Stimulated activated CD4-positive, alpha-beta T cell treated with anti-CD3 and anti-CD28 coated beads, Interleukin-4, amount 100 ng/mL, for 1 hour (primary cell): ENCODE measurements at places on chromosomes 2 and 18.

DNA sequence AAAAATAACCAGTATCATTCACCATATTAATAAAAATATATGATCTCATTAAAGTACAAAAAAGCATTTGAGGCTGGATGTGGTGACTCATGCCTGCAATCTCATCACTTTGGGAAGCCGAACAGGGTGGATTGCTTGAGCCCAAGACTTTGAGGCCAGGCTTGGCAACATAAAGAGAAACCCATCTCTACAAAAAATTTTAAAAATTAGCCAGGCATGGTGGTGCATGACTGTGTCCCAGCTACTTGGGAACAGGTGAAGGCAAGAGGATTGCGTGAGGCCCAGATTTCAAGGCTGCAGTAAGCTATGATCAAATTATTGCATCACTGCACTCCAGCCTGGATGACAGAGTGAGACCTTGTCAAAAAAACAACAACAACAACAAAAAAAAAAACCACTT, 75.9 kb downstream of the RAD51AP2 start:
- no peak for DNase-seq

DNA sequence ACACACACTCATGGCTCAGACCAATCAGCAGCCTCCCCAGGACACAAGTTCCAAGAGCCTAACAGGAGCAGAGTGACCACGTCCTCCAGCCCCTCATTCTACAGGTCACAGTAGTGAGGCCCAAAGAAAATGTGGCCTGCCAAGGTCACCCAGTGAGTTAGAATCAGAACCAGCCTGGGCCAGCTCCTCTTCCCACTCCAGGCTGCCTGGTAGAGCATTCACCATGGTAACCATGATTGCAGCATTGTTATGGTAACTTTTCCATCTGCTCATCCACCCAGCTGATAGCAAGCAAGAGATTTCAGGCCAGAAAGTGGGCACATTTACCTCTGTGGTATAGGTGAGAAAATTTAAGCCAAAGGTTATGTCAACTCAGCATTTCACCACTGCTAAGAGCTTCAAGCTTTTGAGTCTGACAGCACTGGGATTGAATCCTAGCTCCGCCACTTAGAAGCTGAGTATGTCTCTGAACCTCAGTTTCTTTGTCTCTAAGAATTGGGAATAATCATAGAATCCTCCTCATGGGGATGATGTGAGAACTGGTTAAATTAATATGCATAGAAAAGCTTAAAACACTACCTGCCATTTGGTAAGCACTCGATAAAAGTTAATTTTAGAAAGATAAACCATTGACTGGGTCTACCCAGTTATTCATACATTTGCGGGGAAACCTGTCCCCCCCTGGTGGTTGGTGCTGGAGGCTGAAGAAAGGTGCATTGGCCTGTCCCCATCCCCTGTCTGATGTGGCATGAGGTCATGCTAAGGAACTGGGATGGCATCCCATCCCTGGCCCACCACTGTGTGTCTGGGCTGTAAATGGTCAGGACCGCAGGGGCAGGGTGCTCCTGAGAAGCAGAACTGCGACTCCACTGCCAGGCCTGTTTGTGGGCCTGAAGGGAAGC, 181.5 kb downstream of the KLHL29 start:
- DNase-seq, result peak; percentile 10

DNA sequence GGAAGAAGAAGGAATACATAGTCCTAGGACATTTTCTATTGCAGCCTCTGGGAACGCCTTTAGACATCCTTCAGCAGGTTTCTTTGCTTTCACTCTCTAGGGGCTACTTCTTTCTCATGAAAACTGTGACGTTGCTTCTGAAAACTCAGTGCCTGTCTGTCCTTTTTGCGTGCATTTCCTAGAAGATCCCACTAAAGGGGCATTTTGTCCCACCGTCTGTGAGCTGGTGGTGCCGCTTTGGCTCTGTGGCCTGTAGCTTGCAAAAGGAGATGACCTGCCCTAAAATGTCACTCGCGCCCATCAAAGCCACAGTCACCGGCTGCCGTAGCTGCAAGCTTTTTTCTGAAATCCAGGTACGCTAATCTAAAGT, 579 bp downstream of the STAT4 start:
- no peak for DNase-seq

DNA sequence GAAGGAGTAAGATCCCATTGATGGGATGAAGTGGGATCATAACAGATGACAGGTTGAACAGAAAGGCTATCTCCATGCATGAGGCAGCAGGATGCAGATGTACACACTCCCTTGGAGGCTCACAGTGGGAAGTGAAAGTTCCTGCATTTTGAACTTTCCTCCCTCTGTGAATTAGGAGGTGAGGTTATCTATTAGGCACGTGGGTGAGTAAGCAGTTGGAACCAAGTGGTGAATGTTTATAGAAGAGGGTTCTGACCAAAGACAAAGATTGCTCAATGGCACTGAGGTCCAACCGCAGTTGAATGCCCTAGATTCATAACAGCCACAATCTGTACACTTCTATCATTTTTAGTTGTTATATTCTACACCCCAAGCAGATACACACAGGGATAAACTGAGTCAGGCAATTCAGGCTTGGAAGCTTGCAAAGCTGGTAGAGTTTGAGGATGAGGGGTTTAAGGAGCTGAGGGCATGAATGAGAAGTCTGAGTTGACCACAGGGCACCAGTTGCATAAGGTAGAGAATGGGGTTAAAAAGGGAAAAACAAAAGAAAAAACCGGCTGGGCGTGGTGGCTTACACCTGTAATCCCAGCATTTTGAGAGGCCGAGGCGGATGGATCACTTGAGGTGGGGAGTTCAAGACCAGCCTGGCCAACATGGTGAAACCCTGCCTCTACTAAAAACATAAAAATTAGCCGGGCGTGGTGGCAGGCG, 7.1 kb upstream of the KCMF1 start:
- DNase-seq, result no peak

DNA sequence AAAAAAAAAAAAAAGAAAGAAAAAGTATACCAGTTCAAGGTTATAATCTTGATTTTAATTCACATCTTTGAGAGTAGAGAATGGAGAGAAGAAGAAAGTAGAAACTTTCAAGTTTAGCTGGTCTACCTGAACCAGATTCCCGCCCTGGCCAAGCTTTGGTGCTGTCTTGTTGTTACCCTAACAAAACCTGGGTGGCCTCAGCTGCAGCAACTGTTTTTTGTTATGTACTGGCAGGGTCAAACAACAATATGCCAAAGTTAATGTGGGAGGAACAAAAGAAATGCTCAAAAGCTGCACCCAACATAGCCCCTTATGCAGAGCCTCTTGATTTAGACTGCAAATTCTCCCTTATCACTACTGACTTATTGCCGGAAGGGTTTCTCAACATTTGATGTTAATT, 165.3 kb upstream of the TFPI start:
- DNase-seq, result no peak

DNA sequence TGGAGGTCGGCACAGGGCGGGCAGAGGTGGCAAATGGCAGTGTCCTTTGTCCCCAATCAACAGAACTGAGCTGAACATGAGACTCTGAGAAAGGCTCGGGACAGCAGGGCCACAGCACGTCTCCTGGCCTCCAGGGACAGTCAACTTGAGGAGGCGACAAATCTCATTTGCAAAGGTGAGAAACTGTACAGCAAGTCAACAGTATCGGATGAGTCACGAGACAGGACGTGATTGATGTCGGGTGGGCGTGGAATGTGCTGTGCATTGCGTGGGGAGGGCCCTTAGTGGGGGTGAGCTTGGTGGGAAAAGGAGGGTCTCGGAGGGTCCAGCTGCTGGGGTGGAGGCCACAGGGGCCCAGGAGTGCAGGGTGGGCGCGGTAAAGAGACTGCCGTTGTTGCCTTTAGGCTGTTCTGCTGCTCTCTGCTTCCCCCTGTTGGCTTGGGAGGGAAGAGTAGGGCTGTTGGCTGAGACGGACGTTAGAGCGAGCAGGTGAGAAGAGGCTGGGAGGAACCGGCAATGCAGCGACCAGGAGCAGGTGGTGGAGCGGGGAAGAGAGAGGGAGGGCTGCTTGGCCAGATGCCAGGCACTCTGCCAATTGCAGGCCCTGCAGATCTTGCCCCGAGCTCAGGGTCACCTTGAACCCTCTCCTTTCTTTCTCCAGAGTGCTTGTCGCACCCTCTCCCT, 164.3 kb downstream of the BCL2 start:
- peak; percentile 80 for DNase-seq

DNA sequence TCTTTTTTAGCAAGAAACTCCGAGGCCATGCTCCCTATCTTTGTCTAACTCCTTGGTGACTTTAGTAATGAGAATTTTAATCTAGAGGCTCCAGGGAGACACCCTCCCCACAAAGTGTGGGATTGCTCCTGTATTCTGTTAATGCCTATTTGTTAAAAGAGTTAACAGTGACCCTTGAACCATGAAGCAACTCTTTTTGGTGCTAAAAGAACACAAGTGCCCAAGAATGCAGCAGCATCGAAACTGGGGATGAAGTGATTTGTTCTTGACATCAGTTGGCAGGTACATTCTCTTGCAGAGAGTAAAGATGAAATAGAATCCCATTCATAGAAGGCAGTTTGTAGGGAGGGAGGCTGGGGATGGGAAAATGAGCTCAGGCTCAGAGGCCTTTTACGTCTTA, 50.0 kb downstream of the FMNL2 start:
- DNase-seq, result no peak

DNA sequence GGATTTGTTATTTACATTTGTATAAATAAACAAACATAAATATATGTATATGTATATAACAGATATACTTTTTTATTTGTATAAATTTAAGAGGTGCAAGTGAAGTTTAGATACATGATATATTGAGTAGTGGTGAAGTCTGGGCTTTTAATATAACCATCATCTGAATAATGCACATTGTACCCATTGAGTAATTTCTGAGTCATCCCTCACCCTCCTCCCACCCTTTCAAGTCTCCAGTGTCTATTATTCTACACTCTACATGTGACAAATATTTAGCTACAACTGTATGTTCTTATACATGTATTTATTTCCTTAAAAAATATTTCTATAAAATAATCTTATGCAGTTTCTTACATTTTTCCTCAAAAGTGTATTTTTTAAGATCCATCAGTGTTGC, 358.7 kb upstream of the TFPI start:
- DNase-seq, result no peak

DNA sequence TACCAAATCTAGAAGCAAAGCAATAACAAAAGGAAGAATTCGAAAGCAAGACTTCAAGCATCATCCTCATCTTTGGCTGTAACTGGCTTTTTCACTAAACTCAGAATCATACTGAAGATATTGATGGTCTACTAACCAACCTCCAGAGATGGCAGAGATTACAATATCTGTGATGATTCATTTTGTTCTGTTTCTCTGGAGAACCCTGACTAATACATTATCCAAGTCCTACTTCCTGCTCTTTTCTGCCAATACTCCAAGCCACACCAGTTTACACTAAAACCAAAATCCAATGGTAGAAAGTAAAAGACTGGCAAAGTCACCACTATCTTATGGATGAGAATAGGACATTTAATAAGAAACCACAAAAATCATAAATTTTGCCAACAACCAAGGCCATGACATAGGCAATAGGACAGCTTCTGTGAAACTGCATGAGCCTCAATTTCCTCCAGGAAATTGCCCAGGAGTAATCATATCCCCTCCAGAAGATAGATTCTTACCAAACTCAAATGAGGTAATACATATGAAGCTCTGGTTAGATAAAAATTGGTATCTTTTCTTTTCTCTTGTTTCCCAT, 159.8 kb downstream of the METTL4 start:
- no peak for DNase-seq

DNA sequence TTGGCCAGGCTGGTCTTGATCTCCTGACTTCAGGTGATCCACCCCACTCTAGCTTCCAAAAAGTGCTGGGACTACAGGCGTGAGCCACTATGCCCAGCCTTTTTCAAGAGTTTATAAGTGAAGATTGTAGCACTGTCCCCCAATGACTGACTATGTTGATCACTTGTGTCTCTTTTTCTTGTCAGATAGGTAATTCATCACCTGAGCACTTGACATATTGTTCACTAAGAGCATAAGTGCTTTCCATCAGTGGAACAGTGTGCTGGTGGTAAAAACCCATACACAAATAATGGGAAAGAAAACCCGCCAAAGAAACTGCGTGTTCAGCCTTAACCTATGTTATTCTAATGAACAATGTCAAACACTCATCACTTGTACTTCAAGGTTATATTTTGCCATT, 414.4 kb upstream of the CDH7 start:
- DNase-seq, result no peak

DNA sequence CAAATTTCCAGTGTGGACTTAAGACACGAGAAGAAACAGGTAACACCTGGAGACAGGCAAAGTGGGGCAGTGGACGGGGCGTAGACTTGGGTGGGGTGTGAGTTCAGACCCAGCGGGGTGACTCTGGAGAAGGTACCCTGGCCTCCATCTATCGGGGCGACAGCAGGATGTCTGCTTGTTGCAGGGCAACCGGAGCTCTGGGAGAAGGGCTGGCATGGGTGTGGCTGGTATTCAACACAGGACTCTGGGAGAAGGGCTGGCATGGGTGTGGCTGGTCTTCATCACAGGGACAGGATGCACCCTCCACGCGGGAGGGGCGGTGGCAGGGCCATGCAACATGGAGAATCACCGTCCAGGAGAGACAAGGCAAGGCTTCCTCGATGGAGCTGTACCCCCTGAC, 198.5 kb downstream of the HDAC4 start:
- DNase-seq, result no peak

- DNase-seq, result no peak
These were observed 121.5 kb downstream of the LPIN1 start for GRCh38 chr2:11867926-11868325.
